ENCODE measurements at places on chromosomes 13 and 19.
A peak's percentile ranks its signal among the peaks of the same experiment; 100 is the strongest.

DNA sequence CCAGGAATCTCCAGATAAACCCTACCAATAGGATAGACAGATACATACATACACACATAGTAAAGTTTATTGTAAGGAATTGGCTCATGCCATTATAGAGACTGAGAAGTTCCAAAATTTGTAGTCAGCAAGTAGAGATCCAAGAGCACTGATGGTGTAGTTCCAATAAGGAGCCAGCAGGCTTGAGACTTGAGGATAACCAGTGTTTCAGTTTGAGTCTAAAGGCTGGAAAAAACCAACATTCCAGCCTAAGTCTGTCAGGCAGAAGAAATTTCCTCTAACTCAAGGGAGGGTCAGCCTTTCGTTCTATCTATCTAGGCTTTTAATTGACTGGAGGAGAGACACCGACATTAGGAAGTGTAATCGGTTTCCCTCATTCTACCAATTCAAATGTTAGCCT lies 110.2 kb upstream of the TSHZ3 start:
- no peak for DNase-seq

- DNase-seq = peak; percentile 96
These were observed 2.7 kb upstream of the GNA15 start for GRCh38 chr19:3132971-3133792.

GRCh38 chr13:62483774-62484173 lies 1068.1 kb upstream of the PCDH20 start:
- no peak for DNase-seq

DNA sequence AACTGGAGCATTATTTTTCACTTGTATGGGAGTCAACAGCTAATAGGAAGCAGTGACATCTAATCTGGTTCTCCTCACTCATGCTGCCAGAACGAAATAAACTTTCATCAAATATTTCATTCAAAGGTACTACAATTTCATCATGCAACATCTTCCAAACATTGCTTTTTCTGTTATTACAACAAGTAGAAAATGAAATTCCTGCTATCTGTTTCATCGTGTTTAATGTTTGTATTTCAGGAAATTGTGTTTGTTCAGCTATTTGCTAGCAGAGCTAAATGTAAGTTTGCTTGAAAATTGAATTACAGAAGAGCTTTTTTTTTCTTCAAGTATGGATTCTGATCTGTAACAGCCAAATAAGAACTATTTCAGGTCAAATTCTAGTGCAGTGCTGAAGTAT lies 90.1 kb downstream of the SLITRK6 start:
- DNase-seq = no peak

DNA sequence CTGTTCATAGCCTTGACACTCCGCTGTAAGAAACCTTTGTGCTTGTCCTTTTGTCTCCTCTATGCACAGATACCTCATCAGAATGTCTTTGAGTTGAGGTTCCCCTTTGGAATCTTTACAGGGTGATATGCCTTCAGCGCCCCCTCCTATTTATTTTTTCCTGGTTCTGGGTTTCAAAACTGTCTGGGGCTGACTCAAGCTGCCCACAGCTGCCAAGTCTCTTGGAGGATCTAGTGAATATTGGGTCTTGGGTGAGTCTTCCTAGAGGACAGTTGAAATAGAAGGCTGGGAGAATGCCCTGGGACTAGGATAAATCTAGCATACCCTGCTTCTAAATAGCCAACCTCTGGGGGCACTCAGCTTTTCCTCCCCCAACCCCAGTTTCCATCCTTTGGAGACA lies 930 bp downstream of the ZNF136 start:
- DNase-seq = no peak

- no peak for DNase-seq
These were observed 92.7 kb downstream of the SGCG start for GRCh38 chr13:23273498-23273897.

- DNase-seq = no peak
These were observed 1886.1 kb downstream of the PCDH9 start for GRCh38 chr13:65343898-65344663.

Measured in NCI-H2081 (cell line).